ENCODE measurements at places on chromosomes 6 and 20. TPM values are rescaled to one million over a fixed set of nuclear protein-coding genes. Genes with fewer than 3 reads are reported as not detected.

GRCh38 chr20:33387177-33387576 lies 14.1 kb downstream of the CDK5RAP1 start:
- DNase-seq, result no peak

GRCh38 chr20:35311409-35311808 lies 19.2 kb upstream of the FAM83C start:
- no peak for DNase-seq

DNA sequence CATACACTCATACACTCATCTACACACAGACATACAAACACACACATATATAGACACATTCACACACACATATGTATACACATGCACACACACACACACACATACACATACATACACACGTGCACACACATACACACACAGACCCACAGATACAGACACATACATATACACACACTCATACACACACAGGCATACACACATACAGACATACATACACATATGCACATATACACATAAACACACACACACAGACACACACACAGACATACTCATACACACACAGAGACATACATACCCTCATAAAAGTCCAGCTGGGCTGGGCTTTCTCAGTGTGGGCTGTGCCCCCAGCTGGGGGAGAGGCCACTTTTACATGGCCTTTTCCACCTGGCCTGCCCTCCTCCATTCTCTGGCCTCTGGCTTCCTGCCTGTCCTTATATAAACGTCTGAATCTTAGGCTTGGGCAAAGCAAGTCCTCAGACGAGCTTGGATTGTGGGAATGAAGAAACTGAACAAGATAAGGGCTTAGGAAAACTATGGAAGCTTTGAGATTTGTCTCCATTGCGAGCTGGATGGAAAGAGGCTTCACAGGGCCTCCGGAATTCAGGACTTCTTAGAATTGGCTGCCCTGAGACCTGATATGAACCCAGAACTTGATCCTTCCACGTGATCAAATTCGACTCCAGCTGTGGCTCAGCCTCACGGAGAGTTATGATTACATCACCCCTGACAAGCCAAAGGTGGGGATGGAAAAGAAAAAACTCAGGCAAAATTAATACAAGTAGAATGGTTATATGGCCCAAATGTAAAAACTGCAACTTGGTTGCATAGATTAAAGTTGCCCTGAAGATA lies 22.5 kb upstream of the CST3 start:
- DNase-seq, result no peak

DNA sequence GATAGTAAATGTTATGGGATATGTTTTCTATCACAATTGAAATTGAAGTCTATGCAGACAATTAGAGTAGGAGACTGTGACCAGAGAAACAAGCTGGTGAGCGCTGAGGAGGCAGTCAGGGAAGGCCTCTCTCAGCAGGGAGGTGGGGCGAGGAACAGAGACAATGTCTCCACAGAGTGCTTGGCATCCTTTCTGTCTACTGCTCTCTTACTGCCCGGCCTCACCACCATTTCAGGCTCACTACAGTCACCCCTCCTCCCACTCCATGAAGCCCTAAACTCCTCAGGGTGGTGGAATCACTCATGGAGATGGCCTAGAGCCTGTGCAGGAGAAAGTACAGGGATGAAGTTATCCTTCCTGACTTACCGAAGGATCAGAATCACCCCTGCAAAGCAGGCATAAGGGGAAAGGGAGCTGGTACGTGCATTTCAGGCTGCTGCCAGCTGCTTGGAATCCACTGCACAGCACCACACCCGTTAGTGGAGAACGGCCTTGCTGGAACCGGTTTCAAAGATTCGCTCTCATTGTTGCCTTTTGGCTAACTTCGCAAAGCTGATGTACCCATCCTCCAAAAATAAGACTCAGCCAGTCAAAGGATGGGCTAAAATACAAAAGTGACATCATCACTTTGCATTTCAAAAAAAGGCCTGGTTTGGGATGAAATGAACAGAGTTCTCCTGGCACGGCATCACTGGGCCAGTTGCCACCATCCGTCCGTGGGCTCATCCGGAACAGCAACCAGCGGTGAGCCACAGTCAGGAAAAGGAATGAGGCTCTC lies 67.3 kb downstream of the SLC22A23 start:
- DNase-seq, result no peak

- no peak for DNase-seq
These were observed 40.5 kb downstream of the FAM120B start for GRCh38 chr6:170347091-170347490.

Gene ADGRF1
- 7.4 TPM for total RNA-seq

Gene ANGPT4
- total RNA-seq, result not detected

Gene C4B
- total RNA-seq, result 11.0 TPM

Data from Peyer's patch (tissue), 4 donors.